ENCODE measurements at places on chromosomes 13 and 19.

- peak; percentile 61 for DNase-seq
These were observed 1.2 kb downstream of the TBC1D4 start for GRCh38 chr13:75480671-75481175.

GRCh38 chr13:111393221-111393790, 72.9 kb downstream of the TEX29 start:
- no peak for DNase-seq

DNA sequence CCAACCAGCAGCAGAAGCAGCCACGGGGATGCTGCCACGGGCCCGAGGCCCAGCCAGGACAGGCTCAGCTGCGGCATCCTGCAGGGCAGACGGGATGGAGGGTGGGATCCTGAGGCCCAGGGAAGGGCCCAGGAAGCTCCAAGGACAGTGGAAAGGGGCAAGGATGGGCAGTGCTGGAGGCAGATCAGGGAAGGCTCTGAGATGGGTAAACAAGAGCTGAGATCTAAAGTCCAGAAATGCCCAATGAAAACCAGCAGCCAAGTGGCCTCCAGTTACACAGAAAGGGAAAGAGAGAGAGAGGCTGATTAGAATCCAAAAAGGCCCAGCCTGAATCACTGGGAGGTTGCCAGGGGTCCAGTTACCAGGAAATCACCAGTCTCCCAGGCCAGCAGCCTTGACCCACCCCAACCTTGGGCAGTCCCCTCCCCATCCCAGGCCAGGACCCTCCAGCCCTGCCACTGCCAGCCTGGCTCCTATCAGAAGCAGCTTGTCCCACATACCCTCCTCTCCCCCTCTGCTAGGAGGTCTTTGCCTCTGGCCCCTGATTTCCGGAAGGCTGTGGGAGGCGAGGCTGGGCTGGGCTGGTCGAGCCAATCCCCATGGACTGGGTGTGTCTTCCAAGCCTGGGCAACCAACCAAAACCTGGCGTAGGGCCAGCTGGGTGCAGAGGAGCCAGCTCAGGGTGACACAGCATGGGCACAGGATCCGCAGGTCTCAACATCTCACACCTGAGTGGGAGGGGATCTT, at the start of gene CYP4F11:
Gene CYP4F11 (minus strand): TSS at position 198 of the 747 bp plus-strand sequence. CDS start 121 bp downstream, at position 77.
- no peak for DNase-seq

GRCh38 chr13:94658926-94659597, 53.3 kb downstream of the SOX21 start:
- DNase-seq = no peak

- DNase-seq = no peak
These were observed 676.7 kb downstream of the PCDH9 start for GRCh38 chr13:66553391-66553790.

DNA sequence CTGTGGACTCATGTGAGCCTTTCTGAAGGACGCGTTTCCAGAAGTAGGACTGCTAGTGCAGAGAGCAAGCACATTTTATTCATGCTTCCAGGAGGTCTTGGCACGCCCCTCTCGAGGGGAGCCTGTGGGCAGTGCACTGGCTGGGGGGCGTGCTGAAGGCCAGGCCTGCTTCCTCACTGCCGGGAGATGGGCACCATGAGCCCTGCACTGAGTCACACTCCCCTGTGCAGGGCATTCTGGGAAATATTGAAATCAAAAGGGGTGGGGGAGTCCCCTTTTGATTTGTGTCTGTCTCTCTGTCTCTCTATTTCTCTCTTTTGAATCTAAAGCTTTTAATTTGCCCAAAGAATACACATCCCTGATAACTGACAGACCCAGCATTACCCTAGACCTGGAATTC, 34.0 kb downstream of the DPF1 start:
- DNase-seq = no peak

DNA sequence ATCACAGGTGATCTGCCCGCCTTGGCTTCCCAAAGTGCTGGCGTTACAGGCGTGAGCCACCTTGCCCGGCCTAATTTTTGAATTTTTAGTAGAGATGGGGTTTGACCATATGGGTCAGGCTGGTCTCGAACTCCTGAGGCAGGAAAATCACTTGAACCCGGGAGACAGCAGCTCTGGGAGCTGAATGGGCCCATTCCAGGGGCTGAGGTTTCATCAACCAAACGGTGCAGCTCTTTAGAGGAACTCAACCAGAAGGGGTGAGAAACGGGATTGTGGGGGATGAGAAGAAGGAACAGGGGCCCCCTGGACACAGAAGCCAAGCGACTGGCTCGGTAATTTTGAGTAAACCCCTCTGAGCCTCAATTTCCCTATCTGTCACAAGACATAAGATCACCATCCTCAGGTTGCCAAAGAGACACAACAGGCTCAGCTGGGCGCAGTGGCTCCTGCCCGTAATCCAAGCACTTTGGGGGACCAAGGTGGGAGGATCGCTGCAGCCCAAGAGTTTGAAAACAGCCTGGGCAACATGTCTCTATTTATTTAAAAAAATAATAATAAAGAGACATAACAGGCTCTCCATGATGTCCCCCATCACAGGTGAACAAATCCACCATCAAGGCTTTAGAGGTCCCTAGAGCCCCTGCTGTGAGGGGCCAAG, 562 bp downstream of the IQCN start:
- DNase-seq = no peak

DNA sequence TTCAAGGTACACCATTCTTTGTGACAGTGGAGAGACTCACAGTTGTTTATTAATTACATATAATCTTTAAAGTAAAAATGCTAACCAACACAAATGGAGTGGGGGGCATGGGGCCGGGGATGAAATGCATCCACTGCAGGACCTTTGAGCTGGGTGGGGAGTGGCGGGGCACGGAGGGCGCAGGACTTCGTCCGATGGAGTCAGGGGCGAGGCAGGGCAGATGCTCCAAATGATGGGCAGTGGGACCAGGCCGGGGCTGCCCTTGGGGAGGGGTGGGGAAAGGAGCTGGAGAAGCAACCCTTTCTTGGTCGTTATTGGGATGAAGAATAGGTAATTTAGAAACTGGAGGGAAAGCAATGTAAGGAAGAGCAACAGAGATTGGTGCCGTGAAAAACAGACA, 220.0 kb downstream of the TEX29 start:
- no peak for DNase-seq

DNA sequence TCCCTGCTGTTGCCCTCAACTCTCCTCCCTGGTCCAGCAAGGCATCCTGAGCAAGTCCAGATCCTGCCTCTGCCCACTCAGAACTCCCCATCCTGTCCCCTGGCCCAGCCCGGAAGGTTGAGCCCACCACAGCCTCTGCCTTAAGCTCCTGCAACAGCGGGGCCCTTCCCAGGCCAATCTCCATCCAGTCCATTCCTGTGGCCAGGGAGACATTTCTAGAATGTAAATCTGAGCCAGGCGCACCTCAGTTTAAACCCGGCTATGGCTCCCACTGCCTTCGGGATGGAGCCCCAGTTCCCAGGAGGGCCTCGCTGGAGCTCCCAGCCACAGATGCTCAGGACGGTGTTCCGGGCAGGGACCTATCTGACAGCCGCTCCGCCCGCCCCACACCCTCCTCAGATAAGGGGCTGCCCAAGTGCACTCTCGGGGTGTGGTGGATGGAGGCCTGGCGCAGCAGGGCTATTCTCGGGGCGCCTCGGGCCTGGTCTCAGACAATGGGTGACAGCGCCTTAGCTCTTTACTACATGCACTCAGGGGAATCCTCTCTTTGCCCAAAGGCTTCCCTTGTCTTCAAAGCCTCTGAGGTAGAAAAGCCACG, 5.3 kb downstream of the TRAPPC6A start:
- no peak for DNase-seq

DNA sequence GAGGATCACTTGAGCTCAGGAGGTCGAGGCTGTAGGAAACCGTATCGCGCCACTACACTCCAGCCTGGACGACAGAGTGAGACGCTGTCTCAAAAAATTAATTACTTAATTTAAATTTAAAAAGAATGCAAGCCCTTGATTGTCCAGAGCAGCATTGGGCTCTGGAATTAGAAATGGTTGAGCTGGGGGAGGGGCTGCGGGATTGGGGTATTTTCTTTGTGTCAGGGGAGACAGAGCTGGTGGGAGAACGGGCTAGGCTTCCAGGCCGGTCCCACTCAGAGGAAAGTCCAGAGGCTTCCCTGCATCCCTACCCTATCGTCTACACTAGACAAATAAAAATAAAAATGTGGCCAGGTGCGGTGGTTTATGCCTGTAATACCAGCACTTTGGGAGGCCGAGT, 2.2 kb upstream of the RAB3A start:
- DNase-seq = no peak

- DNase-seq = no peak
These were observed 83.8 kb downstream of the LNX2 start for GRCh38 chr13:27536361-27537101.

DNA sequence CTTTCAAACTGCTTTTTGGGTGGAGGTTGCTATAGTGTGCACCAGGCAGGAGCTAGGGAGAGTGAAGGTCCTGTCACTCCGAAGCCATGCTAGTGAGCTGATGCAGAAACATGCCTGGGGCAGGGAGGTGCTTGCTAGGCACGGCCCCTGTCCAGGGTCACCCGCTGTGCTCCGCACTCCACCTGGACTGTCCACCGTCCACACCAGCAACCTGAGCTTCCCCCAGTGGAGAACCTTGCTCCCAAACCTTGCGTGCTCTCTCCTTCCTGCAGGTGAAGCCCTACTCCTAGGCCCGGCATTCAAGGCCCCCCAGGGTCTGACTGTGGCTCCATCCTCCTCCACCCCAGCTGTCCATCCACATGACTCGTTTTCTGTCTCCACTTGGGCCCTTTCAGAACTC, 12.3 kb downstream of the SLC15A1 start:
- no peak for DNase-seq

DNA sequence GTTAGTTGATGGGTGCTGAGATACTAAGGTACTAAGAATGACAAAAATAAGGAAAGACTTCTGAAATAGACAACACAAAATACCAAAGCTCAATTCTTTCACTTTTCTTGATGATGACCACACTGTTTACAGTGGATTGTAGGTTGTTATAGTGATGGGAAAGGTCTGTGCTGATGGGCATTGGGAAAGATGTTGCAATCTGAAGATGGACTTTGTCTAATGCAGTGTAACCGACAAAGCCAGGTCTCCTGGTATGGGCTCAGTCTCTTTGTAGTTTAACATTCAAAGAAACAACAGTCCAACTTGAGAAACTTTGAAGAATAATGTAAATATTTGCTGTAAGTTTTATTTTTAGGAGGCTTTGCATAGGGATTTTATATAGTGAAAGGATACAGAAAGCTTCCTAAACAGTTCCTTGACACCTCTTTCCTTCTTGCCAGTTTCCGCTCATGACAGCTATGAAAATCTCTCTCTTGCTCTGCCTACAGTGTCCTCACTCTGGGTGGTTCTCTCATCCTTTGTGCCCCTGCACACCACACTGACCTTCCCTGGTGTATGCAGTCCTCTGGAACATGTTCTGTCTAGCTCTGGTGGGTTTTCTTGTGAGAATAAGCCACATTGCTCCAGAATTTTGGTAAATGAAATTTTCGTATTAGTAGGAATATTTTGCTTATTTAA, 172.2 kb downstream of the KCNRG start:
- no peak for DNase-seq

GRCh38 chr13:40002016-40002415, 346.6 kb downstream of the COG6 start:
- no peak for DNase-seq

DNA sequence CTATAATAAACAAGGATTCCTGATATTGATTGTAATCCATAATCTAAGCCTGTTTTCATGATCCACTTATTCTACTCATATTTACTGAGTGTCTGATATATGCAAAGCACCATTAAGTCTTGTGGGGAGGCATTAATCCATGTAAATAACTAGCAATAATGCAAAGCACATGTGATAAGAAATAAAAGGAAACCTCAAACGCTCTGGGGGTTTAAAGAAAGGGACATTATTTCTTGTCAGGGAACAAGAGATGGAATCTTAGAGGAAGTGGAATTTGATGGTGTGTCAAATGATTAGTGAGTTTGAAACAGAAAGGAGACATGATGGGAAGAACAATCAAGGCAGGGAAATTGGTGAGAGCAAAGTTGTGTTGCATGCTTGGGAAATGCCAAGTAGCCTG, 57.4 kb upstream of the FLT1 start:
- no peak for DNase-seq

DNA sequence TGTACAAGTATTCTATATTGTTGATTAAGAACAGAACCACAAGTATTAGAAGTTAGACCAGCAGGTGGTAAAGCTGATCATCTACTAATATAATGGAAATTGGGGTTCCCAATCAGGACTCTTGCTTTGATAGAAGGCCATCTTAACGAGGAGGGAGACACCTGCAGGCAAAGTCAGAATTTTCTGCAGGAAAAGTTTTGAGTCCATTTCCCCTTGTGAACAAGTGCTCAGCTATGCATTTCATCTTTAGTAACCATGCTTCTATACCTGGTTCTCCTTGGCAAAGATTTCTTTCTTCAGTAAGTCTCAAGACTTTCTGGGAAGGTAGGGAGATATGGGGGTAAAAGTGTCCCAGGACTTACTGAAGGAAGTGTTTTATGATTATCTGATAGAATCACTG, 36.1 kb upstream of the USPL1 start:
- no peak for DNase-seq

DNA sequence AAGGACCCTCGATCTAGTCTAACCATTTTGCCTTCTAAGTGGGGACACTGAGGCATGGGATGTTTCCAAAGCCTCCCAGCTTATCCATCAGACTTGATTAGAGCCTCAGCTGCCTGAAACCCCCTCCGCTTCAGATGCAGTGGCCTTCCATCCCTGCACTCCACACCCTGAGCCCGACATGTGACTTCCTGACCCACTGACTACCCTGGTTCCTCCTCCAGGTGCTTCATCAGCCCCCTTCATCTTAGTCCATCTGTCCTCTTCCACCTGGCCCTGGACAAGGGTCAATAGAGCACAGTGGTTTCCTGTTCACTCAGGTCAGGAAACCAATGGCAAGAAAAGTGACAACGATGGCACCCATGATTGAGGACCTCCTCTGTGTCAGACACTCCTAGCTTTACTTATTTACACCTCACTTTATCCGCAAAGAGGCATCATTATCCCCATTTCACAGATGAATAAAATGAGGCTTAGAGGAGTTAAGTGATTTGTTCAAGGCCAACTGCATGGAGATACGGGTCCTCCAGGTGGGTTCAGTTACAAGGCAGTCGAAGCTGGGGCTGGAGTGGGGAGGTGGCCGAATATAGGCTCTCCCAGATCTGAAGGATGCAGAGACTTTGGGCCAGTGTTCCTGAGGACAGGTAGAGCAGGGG, 81.6 kb upstream of the TM9SF2 start:
- DNase-seq = no peak

DNA sequence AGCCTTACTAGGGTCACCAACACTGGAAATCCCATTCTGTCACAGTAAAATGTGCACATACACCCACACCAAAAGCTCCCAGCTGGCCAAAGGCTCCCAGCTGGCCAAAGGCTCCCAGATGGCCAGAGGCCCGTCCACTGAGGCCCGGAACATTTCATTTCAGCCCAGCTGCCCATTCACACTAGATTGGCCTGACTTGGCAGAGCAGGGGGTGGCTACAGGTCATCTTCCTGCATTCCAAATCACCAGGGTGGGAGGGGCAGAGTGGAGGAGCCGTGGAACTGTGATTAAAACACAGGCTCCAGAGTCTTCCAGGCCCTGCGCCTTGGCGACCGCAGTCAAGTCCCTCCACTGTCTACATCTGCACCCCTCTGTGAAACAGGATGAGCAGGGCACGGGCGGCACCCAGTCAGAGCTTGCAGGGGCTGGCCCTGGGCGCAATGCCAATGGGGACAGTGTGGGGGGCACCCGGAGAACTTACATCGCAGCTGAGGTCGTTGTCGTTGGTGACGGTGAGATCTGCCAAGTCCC, 10.1 kb upstream of the PRKD2 start:
- no peak for DNase-seq

GRCh38 chr13:29581666-29582065, 13.8 kb downstream of the SLC7A1 start:
- no peak for DNase-seq
